ENCODE measurements at places on chromosomes 1 and 21. TPM values are rescaled to one million over a fixed set of nuclear protein-coding genes. Genes with fewer than 3 reads are reported as not detected.

IVL gene
- total RNA-seq: 250 TPM

HMCN1 gene
- total RNA-seq: 8.1 TPM

STYXL2 gene
- total RNA-seq: not detected

CENPF gene
- total RNA-seq: 3.5 TPM

PROX1 gene
- 1.3 TPM for total RNA-seq

IL6R gene
- total RNA-seq: 27.8 TPM

MECR gene
- total RNA-seq: 28.3 TPM

IL19 gene
- total RNA-seq: not detected

CD5L gene
- total RNA-seq: 0.10 TPM

ELAVL4 gene
- 0.49 TPM for total RNA-seq

YIPF1 gene
- total RNA-seq: 30.0 TPM

RBM15 gene
- total RNA-seq: 37.1 TPM

HIVEP3 gene
- 7.9 TPM for total RNA-seq

BRINP2 gene
- total RNA-seq: 0.26 TPM

INKA2 gene
- 3.7 TPM for total RNA-seq

CATSPERE gene
- 0.91 TPM for total RNA-seq

TEX38 gene
- total RNA-seq: not detected

CDCA8 gene
- 1.4 TPM for total RNA-seq

LCE1E gene
- total RNA-seq: 45.3 TPM

SELL gene
- total RNA-seq: not detected

DNAI4 gene
- 1.5 TPM for total RNA-seq

LMX1A gene
- not detected for total RNA-seq

CFHR4 gene
- not detected for total RNA-seq

CRNN gene
- total RNA-seq: 7.0 TPM

FMO1 gene
- 0.53 TPM for total RNA-seq

KCNA2 gene
- 0.88 TPM for total RNA-seq

NDUFS2 gene
- 102 TPM for total RNA-seq

CFHR1 gene
- not detected for total RNA-seq

RNU1-3 gene
- under 0.01 TPM for total RNA-seq

PM20D1 gene
- total RNA-seq: 15.4 TPM

KIAA0040 gene
- total RNA-seq: 14.1 TPM

HCRTR1 gene
- not detected for total RNA-seq

AADACL4 gene
- total RNA-seq: not detected

SLX9 gene
- total RNA-seq: 36.4 TPM

RCSD1 gene
- 5.1 TPM for total RNA-seq

SPATA17 gene
- total RNA-seq: 1.6 TPM

GBP5 gene
- total RNA-seq: 0.23 TPM

C1QA gene
- total RNA-seq: 11.7 TPM

STIL gene
- total RNA-seq: 1.9 TPM

C1orf94 gene
- total RNA-seq: not detected

FBXO2 gene
- total RNA-seq: 17.9 TPM

C1QC gene
- total RNA-seq: 63.0 TPM

SORT1 gene
- 53.1 TPM for total RNA-seq

ERO1B gene
- total RNA-seq: 4.4 TPM

CRP gene
- total RNA-seq: not detected

DNASE2B gene
- total RNA-seq: 0.29 TPM

GSTM2 gene
- 66.1 TPM for total RNA-seq

FABP3 gene
- total RNA-seq: 2.5 TPM

TAS1R1 gene
- total RNA-seq: not detected

PLCH2 gene
- total RNA-seq: 95.6 TPM

OR2L13 gene
- total RNA-seq: not detected

FMO2 gene
- total RNA-seq: 10.0 TPM

ERICH3 gene
- total RNA-seq: not detected

DCLRE1B gene
- total RNA-seq: 2.1 TPM

Measured in lower leg skin (tissue), 4 donors.